ENCODE measurements at places on chromosomes 12 and 14. TPM values are rescaled to one million over a fixed set of nuclear protein-coding genes. Genes with fewer than 3 reads are reported as not detected.
A peak's percentile ranks its signal among the peaks of the same experiment; 100 is the strongest.

GRCh38 chr14:49861699-49862088 lies 9.1 kb upstream of the NEMF start:
- peak; percentile 73 for DNase-seq

- DNase-seq: peak; percentile 27
Observed at GRCh38 chr14:34059037-34059924, 108.4 kb upstream of the EGLN3 start.

GRCh38 chr12:112557951-112558630 lies 139.3 kb downstream of the PTPN11 start:
- DNase-seq: no peak

DNA sequence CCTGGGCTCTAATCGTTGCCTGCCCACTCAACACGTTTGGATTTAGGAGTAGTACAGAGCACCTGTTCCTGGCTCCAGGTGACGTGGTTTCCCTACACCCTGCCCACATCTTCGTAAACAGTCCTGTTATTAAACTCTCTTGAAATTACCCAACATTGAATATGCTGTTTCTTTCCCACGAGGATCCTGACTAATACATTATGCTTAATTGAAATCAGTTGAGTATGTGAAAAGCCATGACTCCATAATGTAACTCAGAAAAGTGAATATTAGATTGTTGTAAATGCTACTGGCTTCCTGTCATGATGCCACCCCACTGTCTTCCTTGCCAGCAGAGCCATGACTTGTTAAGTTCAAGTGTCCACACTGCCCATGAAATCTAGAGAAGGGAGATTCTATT lies 21.6 kb downstream of the AK7 start:
- no peak for DNase-seq

- no peak for DNase-seq
Observed at GRCh38 chr12:8899830-8900229, 14.5 kb upstream of the PHC1 start.

DNA sequence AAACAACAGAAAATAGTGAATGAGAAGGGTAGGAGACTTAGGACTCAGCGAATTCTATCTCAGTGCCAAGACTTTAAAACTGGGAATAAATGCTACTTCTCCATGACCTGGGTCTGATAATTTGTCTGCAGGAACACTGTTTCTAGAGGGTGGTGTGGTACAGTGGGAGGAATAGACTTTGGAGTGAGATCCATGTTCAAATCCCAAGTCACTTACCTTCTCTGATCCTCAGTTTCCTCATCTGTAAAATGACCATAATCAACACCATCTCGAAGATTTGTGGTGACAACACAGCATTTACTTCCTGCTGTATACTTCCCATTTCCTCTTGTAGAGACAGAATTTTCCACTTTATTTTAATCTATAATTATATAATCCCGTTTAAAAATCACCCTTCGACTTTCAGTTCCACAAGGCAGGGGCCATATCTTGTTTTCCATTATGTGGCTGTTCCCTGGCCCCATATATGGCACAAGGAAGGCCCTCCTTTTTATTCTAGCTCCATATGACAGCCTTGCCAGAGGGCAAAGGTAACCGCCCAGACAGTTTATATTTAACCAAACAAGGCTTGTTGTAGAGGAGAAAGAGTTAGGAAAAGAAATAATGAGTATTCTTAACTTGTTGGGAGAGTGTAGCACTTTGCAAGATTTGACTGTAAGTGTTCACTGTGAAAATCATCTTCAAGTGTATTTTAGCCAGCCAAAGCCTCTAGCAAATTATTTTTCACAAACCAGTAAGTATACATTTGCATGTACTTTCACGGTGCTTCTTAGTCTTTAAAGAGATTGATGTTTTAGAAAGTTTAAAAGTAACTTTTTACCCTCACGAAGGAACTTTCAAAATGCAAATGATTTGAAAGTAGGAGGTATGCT lies 243.1 kb downstream of the AKAP6 start:
- peak; percentile 32 for DNase-seq

DNA sequence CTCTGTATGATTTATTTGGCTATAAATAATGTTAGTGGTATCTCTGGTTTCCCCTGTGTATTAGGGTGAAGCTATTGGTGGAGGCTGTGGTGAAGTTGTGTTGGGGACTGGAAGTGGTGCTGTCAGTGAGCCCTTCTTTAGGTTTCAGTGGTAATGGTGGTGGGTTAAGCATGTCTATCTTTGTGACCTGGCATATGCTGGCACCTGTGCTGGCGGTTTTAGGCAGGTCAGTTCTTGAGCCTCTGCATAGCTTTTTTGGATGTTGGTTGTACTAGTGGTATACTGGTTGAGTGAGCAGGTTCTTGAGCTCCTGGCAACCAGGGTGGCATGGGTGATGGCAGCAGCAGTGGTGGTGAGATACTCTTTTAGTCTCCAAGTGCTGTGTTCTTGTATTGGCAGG lies 161.9 kb upstream of the CAND1 start:
- DNase-seq: no peak

- no peak for DNase-seq
Observed at GRCh38 chr12:83057436-83057835, 370.7 kb downstream of the TMTC2 start.

The AQP2 gene
- not detected for total RNA-seq

All from mucosa of descending colon (tissue), 3 donors.